ENCODE measurements at places on chromosomes 11 and 22.

GRCh38 chr11:104327861-104328511 lies 164.0 kb upstream of the PDGFD start:
- no peak for DNase-seq

- no peak for DNase-seq
Measured at GRCh38 chr22:42974223-42974622, 40.7 kb downstream of the PACSIN2 start.

- DNase-seq, result no peak
Measured at GRCh38 chr11:72303179-72303578, 59.2 kb upstream of the PHOX2A start.

GRCh38 chr11:40924915-40925314 lies 534.5 kb downstream of the LRRC4C start:
- no peak for DNase-seq

- no peak for DNase-seq
Measured at GRCh38 chr11:102528618-102529017, 1.9 kb downstream of the MMP7 start.

DNA sequence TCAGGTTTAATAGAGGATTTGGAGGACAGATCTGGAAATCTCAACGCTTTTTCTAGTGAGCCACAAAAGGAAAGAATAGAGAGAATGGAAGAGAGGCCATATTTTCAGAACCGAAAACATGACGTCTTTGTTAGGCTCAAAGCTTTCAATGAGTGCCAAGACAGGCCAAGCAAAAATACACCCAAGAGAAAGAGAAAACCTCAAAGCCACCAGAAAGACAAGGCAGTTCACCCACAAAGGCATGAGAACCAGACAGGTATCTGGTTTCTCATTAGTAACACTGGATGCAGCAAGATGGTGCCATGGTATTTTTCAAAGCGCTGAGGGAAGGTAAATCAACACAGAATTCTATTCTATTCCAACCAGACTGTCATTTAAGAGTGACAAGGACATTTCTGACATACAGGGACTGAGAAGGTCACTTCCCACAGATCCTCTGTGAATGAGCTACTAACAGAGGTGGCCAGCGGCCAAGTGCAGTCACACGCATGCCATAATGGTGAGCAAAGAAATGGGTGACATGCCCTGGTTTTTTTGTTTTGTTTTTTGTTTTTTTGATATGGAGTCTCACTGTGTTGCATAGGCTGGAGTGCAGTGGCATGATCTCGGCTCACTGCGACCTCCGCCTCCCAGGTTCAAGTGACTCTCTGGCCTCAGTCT lies 41.9 kb downstream of the TOLLIP start:
- no peak for DNase-seq

- no peak for DNase-seq
Measured at GRCh38 chr11:8234425-8234821, 29.3 kb downstream of the LMO1 start.
